ENCODE measurements at places on chromosomes 12 and 14. TPM values are rescaled to one million over a fixed set of nuclear protein-coding genes. Genes with fewer than 3 reads are reported as not detected.

DNA sequence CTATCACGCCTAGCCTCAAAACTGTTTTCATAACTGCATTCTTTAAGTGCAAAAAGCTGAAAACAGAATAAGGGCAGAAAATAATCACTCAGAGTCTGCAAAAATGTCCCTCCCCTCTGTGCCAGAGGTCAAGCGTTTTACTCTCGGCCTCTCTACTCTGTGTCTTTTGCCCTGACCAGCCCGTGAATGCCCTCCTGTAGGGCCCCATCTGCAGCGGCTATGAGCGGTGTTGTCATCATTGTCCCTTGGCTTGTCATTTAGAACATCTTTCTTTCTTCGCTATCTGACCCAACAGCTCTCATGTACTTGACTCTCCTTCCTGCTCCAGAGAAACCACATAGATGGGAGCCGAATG, 21.7 kb downstream of the ELK3 start:
- no peak for DNase-seq

Gene ACIN1
- 213 TPM for total RNA-seq

GRCh38 chr12:4938900-4939299, 29.2 kb downstream of the KCNA1 start:
- DNase-seq = peak; percentile 17

Gene HOXC11
- total RNA-seq = 1.2 TPM

Gene PMEL
- 0.59 TPM for total RNA-seq

GRCh38 chr14:25537846-25538455, 488.0 kb upstream of the STXBP6 start:
- DNase-seq = no peak

GRCh38 chr12:14884458-14884878, 1.2 kb downstream of the MGP start:
- DNase-seq = peak; percentile 89

DNA sequence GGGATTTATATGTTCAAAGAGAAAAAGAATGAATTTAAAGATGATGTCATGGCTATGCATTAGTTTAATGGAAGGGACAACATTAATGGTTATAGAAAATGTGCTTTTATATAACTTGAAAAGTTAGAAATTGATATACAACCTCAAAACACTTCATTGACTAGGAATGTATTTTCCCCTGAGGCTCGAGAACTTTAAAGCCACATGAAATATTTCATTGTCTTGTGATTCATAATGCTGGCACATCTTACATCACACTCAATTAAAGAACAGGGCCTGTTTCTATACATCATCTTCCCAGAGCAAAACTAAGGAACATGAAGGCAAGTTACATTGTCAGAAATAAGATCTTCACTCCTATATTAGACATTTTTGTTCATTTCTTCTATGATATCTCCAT, 35.2 kb upstream of the PAWR start:
- DNase-seq = peak; percentile 75

Gene PZP
- not detected for total RNA-seq

GRCh38 chr14:106210650-106211049, 684.3 kb downstream of the TMEM121 start:
- DNase-seq = peak; percentile 23

DNA sequence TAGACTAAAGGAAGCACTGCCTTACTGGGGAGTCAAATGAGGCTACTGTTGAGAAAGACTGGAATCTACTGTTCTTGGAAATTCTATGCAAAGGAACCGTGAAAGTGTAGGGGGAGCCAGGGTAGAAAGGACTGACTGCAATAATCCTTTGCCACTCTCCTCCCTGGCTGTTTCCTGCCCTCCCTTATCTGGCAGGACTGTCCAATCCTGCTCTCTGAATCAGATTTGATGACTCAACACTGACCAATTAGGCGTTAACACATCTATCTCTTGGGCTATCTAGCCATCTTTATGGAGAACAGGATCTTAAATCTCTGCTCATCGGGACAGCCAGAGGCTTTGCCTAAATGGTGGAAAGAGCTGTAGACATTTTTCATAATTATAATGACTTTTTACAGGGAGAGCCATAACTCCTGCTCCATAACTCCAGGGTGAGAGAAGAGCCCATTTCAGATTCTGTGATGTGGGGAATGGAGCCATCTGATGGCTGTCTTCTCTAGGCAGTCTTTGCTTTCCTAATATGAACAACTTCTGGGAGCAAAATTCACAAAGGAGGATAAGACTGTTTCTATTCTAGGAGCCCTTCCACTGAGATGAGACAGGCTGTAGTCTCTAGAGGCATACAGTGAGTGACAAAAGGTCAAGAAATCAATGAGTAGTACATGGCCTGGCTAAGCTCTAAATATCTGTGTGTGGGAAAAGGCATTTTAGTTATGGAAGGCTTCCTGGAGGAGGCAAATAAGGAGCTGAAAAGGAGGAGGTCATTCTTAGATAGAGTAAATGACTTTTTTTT, 68.9 kb upstream of the CISTR start:
- peak; percentile 66 for DNase-seq

Gene AGAP2
- not detected for total RNA-seq

GRCh38 chr12:68749443-68749842, 3.5 kb downstream of the SLC35E3 start:
- no peak for DNase-seq

Gene SERPINA5
- not detected for total RNA-seq

- DNase-seq = peak; percentile 92
Measured at GRCh38 chr14:68794130-68794850, 1.4 kb upstream of the ZFP36L1 start.

- no peak for DNase-seq
Measured at GRCh38 chr12:262817-263216, at the start of gene SLC6A13. Gene SLC6A13, minus strand, starts transcription at chr12:262836. Its CDS starts 2,784 bp downstream, at chr12:260052.

DNA sequence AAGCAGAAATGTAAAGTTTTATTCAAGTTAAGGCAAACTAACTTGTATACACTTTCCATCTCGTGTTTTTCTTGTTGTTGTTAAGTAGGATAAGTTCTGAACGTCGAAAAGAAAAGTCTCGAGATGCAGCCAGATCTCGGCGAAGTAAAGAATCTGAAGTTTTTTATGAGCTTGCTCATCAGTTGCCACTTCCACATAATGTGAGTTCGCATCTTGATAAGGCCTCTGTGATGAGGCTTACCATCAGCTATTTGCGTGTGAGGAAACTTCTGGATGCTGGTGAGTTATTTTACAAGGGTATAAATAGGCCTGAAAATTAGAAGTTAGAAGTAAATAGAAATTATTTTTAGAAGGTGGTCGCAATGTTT, 25.0 kb downstream of the HIF1A start:
- no peak for DNase-seq

DNA sequence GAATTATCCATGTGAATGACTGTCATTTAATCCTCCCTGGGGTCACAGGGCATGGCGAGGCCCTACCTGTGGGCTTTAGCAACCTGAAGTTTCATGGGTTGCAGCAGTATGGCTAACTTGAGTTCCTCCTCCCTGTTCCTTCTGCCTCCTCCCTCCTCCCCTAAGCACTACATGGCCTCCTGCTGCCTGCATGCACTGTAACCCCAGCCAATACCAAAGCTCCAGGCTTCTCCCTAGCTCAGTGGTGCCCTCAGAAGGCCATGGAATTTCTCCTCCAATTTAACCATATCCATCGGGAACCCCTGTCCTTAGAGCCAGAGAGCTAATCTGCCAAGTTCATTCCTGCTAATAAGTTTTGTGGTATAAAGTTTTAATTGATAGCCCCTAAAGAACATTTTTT, 95.1 kb downstream of the NT5DC3 start:
- no peak for DNase-seq

Gene CIROP
- not detected for total RNA-seq

- no peak for DNase-seq
Measured at GRCh38 chr12:39461059-39461458, 18.1 kb upstream of the KIF21A start.

Gene NAA25
- 39.2 TPM for total RNA-seq

- no peak for DNase-seq
Measured at GRCh38 chr12:100101000-100101399, 41.7 kb downstream of the BLTP3B start.

Gene KRT83
- total RNA-seq = 14.5 TPM

Gene EFCAB11
- 11.1 TPM for total RNA-seq

Gene KRT81
- 2,244 TPM for total RNA-seq

GRCh38 chr12:13530966-13531365, 334.4 kb downstream of the EMP1 start:
- DNase-seq = no peak

DNA sequence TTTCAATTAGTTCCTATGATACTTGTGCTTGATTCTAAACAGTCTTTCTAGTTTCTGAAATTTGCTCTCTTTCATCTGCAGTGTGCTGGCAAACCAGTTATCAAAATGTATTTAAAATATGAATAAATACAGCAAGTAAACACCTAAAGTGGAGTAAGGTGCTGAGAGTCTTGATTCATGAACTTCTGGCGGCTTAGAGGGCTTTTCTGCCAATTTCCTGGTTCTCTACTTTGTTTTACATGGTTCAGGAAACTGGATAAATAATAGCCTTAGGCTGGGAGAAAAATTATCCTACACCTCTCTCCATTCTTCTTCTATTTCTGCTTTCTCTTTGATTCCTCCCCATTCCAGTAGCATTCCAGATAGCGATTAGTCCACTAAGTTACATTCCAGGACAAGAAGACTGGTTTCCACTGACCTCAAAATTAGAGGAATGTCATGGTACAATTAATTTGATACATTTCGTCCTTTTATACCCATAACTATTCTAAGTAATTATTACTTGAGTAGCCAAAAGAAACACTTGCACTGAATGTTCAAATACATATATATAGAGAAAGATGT, 14.9 kb downstream of the ATP2B1 start:
- DNase-seq = no peak

GRCh38 chr12:62519043-62519442, 52.4 kb downstream of the MON2 start:
- no peak for DNase-seq

Gene MYO1H
- not detected for total RNA-seq

- DNase-seq = no peak
Measured at GRCh38 chr12:102043928-102044327, 17.9 kb downstream of the WASHC3 start.

DNA sequence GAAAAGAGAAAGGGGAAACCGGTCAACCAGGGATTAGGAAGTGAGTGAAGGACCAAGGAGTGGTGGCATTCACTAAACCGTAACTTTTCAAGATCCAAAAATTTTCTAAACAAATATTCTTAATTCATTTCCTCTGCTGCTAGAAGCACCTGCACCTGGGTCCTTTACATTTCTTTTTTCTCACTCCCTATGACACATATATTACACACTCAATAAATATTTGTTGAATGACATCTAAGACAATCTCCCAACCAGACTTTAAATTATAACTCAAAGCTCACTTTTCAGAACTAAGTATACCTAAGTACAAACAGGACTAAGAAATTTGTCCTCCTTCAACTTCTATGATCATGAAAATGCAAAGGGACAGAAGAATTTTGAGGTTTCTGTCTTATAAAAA, 11.1 kb downstream of the TTC5 start:
- DNase-seq = no peak

Gene CLEC4D
- not detected for total RNA-seq

Gene FGD4
- 34.7 TPM for total RNA-seq

Gene ACRBP
- 0.30 TPM for total RNA-seq

GRCh38 chr12:29073631-29074239, 75.3 kb upstream of the FAR2 start:
- peak; percentile 49 for DNase-seq

DNA sequence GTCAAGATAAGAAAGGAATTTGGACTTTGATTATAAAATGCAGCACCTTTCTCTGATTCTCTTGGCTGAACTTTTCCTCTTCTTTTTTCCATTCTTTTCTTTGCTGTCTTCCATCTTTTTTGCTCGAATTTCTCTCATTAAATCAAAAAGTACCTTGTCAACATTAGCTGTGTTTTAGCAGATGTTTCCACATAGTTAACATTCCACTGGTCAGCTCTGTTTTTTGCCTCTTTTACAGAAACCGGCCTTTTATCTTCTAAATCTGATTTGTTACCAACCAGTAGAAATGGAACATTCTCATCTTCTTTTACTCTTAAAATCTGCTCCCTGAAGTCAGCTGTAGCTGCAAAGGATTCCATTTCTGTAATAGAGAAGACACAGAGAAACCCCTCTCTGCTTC, 71.1 kb upstream of the SYT1 start:
- DNase-seq = no peak

GRCh38 chr12:74985986-74986319, 223.7 kb downstream of the KCNC2 start:
- DNase-seq = no peak
